ENCODE measurements at places on chromosomes 1 and 21.

- no peak for DNase-seq
These were observed 8.0 kb upstream of the LCE5A start for GRCh38 chr1:152502496-152503180.

DNA sequence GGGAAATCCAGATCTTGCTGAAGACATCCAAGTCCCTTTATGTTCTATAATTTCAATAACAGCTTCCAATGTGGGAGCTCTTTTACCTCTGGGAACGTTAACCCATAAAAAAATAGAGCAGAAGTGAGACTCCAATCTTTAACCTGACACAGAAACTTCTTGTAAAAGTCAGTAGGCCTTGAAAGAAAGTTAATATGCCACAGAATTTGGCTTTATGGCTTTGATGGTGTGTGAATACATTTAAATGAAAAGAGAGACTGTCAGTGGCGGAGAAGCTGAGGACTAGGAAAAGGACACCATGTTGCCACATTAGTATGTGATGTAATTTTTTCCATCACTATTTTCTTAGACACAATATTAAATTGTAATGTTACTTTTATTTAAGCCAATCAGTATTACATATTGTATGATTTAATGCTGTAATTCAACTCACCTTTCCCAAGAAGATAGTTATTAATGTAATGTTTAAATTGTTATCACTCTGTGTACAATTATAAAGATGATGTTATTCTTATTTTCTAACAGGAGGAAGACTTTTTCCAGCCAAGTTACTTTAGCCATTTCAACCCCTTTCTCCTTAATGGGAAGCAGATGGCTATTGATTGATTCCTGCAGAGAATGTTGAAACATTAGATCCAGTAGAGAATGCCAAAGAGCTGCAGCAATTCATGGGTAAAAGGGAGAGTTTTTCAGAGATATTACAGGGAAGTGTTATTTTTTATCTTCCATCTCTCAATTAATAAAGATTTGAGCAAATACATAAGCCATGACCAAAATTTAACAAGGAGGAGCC lies 17.5 kb upstream of the CLDN8 start:
- DNase-seq: no peak

GRCh38 chr1:225880636-225881035 lies 1.5 kb downstream of the TMEM63A start:
- DNase-seq: no peak

GRCh38 chr1:195345149-195345548 lies 1263.1 kb downstream of the KCNT2 start:
- DNase-seq: no peak

- no peak for DNase-seq
These were observed 87.2 kb downstream of the SYT2 start for GRCh38 chr1:202623075-202623474.

- DNase-seq: no peak
These were observed 709.9 kb upstream of the ADGRL4 start for GRCh38 chr1:79716447-79716846.
